Endothelial cell (in vitro differentiated cells): ENCODE measurements at places on chromosomes 7 and 10. TPM values are rescaled to one million over a fixed set of nuclear protein-coding genes. Genes with fewer than 3 reads are reported as not detected.

DNA sequence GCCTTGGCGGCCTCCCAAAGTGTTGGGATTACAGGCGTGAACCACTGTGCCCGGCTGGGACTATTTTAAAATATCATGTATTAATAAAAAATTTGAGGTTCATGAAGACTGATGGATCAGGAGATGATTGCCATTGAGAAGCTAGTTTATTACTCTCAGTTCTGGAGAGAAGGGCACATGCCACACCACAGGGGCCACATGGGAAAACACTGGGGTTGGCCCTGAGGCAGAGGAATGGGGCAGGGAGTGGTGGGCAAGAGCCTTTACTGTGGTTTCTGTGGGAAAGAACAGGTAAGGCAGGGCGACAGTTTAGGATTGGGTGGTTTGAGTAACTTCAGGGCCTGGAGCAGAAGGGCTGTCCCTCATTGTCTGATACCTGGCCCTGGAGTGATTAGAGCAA is 6.8 kb upstream of the TBRG4 start:
- no peak for DNase-seq

GRCh38 chr7:954330-955238 is at the start of gene ADAP1:
TSS of gene ADAP1 (minus strand) at chr7:954680. CDS start at chr7:954477, 203 bp downstream.
- DNase-seq = peak; percentile 68

GRCh38 chr10:85873063-85873462 is 493.5 kb downstream of the GRID1 start:
- DNase-seq = no peak

DNA sequence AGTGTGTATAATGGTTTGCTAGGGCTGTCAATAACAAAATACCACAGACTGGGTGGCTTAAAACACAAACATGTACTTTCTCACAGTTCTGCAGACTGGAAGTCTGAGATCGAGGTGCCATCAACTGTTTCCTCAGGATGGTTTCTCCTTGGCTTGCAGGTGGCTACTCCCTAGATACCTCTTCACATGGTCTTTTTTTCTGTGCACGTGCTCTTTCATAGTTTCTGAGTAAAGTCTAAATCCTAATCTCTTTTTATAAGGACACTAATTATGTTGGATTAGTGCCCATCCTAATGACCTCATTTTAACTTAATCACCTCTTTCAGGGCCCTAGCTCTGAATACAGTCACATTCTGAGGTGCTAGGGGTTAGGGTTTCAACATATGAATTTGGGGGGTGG is 65.9 kb downstream of the AMPH start:
- DNase-seq = no peak

- no peak for DNase-seq
Measured at GRCh38 chr7:137975221-137975620, 26.7 kb downstream of the CREB3L2 start.

DNA sequence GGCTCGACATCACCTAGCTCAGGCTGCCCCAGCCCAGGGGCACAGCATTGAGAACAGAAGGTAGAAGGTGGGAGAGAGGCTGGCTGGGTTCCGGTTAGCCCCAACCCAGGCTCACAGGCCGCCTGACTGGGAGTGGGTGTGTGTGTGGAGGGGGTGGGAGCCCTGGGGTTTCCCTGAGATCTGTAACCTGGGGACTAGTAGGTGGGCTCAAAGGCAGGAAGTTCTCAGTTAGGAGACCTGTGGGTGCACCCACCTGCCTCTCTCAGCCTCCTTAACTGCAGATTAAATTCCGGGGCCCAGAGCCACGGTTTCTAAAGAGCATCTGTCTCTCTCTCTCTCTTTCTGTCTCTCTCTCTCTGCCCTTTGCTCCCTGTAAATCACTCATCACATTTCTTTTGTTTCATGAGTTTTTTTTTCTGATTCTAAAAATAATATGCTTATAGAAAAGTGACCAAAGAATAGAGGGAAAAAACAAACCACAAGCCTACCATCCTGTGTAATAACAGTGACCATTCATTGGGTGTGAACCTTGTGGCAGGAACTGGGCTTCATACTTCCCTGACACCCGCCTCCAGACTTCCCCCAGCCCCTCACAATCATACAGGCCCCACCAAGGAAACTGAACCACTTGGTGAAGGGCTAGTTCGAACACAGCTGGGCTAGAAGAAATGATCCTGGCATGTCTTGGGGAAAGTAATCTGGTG is 83.4 kb upstream of the SMNDC1 start:
- no peak for DNase-seq

- no peak for DNase-seq
Measured at GRCh38 chr7:55538538-55538937, 33.8 kb downstream of the VOPP1 start.

GRCh38 chr7:19262826-19263225 is 117.6 kb upstream of the FERD3L start:
- DNase-seq = no peak

UROS gene
- 61.5 TPM for total RNA-seq

- no peak for DNase-seq
Measured at GRCh38 chr10:126016156-126016805, 119.9 kb downstream of the FANK1 start.
